ENCODE measurements at places on chromosomes 2 and 18.
A peak's percentile ranks its signal among the peaks of the same experiment; 100 is the strongest.

DNA sequence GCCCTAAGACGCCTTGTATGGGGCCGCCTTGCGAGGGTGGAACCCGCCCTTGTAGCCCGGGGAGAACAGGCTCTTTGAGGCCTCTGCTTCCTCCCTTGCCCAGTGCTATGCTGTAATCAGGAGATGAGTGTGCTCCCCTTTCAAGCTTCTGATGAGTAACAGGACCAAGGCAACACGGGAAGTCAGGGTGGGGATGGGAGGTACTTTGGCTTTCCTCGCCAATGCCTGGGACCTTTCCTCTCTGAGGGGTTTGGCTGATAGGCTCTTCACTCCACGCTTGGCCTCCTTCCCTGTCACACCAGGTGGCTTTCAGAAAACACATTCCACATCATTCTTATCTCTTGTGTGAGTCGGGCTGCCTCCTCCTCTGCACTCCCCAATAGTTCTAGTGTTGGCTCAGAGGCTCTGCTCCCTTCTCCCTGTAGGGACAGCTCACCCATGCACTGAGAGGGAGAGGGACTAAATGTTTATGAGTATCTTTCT, 223.7 kb upstream of the TRIB2 start:
- DNase-seq: peak; percentile 75

DNA sequence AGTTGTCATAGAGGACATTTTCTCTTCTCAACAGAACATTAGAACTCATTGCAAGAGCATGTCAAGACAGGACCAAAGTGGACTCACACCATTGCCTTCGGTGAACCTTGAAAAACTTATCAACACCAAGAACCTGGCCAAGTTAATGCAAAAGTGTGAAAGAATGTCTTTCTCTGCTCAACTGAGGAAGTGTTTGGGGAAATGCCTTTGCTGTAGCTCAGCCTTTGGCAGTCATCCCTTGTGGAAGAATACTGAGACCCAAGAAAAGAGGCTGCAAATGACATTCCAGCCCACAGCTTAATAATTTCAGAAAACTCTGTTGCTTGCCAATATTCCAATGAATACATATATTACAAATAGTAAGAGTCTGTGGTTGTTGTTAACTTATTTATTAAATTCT, 728.8 kb upstream of the PIK3C3 start:
- no peak for DNase-seq

GRCh38 chr18:35730691-35731370, 149.3 kb downstream of the GALNT1 start:
- DNase-seq: no peak

GRCh38 chr18:62660691-62661090, 54.6 kb upstream of the PHLPP1 start:
- peak; percentile 10 for DNase-seq

DNA sequence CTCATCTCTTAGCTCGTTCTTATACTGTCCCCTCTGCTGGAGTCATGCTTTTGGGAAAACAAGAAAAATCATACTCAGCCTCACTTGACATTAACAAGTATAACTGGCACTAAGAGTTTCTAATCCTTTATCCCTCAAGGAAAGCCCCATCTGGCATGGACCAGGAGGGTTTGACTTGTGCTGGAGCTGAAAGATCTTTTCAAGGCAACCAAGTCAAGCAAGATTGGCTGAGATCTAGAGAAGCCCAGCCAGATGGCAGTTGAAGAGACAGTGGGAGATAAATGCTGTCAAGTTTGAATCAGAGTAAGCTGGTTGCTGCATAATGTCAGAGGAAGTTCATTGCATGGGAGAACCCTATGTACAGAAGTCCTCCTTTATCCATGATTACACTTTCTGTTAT, 336.5 kb upstream of the LRP1B start:
- no peak for DNase-seq

- no peak for DNase-seq
Observed at GRCh38 chr2:224334726-224335125, 67.2 kb downstream of the FAM124B start.

- no peak for DNase-seq
Observed at GRCh38 chr18:9746958-9747357, 38.9 kb downstream of the RAB31 start.

GRCh38 chr2:142008135-142008744, 122.6 kb downstream of the LRP1B start:
- DNase-seq: no peak

DNA sequence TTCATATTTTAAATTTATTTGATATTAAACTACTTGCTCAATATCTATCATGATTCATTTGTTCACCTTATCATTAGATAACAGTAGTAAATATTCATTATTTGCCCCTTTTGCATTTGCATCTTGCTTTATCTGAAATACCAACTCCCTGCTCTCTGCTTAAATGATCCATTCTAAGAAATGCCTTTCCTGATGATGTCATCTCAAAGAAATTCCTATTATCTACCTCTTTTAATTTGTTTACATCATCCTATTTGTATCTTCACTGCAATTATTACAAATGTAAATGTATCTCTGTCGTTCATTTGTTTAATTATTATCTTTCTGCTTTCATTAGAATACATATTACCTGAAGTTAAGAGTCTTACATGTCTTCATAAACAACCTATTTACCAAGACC, 549.9 kb downstream of the CBLN2 start:
- no peak for DNase-seq

DNA sequence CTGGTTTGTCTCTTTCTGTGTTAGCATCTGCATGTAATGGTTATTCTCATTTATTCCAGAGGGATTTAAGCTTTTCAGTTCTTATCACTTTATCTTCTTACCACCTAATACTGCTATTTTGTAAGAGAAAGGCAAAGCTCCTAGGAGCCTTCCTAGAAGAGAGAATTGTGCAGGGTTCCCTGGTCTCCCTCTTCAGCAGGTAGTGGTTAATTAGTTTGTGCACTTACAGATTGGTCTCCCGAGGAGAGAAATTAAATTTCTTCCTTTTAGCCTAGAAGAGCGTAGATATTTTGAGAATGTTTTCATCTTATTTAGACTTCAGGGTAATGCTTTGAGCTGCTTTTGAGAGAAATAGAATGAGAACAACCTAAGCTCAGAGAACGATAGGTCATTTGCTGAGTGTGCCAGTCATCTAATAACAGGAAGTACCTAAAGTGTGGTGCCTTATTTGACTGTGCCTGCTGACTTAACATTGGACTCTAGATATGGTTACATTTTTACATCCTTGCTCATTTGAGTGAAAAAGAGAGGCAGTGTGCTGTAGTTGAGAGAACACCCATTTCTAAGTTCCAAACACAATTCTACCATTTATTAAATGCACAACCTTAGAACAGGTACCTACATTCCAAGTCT, 651.4 kb downstream of the STK39 start:
- DNase-seq: no peak

GRCh38 chr18:45653090-45653489, 37.8 kb downstream of the SLC14A2 start:
- peak; percentile 49 for DNase-seq

DNA sequence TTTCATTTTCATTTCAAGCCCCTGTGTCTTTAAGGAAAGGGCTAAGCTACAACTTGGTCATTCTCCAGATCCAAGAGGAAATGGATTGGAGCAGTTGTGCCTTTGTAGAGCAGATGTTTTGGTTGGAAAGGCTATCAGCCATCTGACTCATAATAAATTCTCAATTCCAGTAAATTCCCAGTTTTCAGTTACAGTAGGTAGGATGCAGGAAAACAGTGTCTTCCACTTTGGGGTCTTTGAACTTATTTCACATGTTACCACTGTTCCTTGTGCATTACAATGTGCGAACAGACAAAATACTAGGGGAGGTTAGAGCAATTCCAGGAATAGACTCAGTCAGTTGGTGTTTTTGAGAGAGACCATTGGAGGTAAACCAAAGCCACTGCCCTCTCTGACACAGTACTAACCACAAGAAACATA, 211.9 kb downstream of the BABAM2 start:
- no peak for DNase-seq

DNA sequence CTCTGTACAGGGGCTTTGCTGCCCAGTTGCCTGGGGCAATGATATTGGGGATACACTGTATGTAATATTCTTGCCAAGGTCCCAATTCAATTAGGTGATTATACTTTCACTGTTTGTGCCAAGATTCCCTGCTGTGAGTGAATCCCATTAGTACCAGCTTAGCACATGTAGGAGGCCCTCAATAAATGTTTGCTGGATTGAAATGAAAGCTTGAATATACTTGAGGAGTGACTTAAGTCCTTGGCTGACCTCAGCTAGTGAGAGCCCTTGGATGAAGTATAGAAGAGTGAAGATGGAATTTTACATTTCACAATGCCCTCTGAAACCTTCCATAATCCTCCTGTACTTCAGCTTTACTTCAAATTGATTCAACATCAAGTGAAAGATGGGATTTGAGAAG, 102.9 kb downstream of the GATA6 start:
- no peak for DNase-seq

GRCh38 chr2:199495147-199495546, 37.4 kb upstream of the SATB2 start:
- DNase-seq: no peak

GRCh38 chr2:170362871-170363631, 185.1 kb downstream of the MYO3B start:
- DNase-seq: no peak

DNA sequence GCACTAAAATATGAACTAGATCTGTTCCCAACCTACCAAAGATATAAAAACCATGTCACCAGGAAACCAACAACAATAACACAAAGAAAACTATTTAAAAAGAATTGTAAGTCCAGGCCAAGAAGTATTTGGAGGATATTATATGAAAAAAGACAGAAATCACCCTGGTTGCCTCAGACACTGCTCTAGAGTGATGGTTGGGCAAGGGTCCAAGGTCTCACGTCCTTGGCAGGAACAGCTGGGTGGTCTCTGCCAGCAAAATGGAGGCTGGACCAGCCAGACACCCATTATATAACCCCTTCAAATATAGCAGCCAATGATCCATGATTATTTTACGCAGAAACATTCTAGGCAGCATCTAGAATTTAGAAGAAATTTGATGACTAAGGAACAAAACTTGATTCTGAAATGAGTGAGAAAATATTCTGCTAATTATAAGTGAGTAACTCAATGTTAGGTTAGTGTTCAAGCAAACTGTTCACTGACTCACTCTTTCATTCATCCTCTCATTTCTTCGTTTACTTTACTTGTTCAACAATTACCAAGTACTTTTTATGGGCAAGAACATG, 35.4 kb downstream of the MRPL35 start:
- no peak for DNase-seq

Data from endodermal cell (in vitro differentiated cells).